ENCODE measurements at places on chromosomes 2 and 18.

DNA sequence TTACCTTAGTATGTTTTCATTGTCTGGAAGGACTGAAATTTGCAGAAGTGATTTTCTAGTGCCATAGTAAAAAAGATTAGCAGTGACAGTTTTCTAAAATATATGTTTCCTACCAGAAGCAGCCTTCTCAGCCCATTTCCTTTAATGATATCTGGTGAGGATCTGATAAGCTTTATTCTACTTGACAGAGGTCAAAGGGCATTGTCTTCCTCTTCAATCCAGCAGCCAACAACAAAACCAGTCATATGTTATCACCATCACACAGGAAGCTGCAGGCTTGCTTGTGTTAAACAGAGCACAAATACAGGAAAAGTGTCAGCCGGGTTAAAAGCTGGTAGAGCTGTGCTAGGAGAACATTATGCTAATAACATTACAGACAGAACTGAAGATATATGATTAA is 35.6 kb upstream of the ZSWIM2 start:
- peak; percentile 57 for DNase-seq

GRCh38 chr2:188811522-188811921 is 162.7 kb upstream of the COL3A1 start:
- no peak for DNase-seq

DNA sequence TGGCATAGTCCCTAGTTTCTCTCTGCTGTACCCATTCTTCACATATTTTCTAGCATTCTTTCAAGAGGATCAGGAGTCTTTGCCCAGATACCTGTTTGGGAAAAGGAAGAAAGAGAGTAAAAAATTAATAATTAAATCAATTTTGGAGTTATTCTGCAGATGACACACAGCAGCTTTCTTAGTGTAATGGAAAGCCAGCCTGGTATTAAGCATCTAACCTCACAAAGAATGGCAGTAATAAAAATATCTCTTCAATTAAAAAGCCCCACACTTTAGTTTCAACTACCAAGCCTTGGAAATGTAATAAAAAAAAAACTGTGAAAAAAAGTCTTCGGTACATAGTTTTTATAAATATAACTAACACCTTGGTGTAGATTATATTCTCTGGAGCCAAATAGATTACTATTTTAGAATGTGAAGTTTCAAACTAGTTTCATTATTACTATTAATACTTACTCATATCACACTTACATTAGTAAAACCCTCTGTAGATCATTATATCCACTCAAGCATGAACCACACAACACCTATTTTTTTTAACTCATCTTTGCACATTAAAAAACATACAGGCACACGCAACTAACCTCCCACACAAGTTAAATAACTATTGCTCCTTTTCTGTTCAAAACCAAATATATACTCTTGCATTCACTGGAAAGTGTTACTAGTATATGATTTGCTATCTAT is 90.9 kb downstream of the GPD2 start:
- no peak for DNase-seq

DNA sequence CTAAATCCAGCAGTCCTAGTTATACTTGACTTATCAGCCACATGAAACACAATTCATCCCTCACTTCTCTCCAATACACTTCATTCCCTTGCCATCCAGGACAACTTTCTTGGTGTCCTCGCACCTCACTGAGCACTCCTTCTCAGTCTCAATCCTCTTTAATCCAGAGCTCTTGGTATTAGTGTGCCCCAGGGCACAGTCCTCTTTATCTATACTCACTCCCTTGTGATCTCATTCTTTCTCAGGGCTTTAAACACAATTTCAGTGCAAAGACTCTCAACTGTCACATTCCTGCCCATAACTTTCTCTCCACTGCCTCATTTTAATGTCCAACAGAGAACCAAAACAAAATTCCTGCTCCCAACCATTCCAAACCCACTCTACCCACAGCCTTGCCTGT is 60.8 kb upstream of the SPOPL start:
- no peak for DNase-seq

DNA sequence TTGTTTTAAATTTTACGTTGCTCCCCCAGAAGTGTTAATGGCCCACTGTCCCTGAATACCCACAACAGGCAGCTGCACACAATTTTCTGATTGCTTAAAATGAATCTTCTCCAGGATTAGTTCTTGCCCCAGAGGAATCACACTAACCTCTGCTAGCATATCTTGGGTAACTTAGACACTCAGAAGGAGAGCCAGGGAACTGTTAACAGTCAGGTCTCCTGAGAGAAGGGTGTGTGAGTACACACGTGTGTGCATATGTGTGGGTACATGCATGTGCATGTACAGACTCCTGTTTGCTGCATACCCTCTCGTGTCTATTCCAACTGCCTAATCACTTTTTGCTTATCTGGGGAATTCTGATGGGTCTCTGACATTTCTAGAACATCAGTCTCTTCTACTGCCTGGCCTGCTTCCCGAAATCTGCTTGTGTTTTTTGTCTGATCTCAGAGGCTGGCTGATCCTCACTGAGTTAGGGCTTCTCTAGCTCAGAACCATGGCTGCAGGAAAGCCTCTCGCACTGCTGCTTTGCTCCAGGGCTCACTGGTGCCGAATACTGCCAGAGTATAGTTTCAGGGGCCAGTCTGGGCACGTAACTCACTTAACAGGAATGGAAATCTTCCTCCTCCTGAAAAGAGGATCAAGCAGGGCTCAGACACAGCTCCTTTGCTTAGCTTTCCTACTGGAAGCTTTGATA is 62.8 kb downstream of the PRELID3A start:
- DNase-seq, result no peak

- DNase-seq, result peak; percentile 3
Measured at GRCh38 chr2:158394453-158394852, 62.1 kb downstream of the CCDC148 start.

DNA sequence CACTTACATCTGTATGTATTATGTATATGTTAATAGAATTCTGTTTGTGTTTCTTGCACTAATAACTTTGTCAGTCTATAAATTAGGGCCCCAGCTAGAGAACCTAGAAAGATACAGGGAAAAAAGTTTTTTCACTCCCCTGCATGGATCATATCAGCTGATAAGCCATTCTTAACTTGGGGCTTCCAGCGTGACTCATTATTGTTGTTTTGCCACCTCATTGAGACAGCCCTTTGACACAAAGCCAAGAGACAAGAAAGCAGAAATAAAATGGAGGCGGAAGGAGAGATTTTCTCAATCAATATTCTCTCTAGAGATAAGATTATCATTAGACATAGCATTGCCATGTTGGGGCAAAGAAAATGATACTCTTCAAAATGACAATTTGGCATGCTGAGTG is 93.4 kb downstream of the AKAIN1 start:
- DNase-seq, result no peak

GRCh38 chr18:8177330-8178016 is 431.8 kb upstream of the RAB12 start:
- peak; percentile 83 for DNase-seq

- peak; percentile 1 for DNase-seq
Measured at GRCh38 chr2:135694711-135695110, 46.9 kb upstream of the UBXN4 start.

DNA sequence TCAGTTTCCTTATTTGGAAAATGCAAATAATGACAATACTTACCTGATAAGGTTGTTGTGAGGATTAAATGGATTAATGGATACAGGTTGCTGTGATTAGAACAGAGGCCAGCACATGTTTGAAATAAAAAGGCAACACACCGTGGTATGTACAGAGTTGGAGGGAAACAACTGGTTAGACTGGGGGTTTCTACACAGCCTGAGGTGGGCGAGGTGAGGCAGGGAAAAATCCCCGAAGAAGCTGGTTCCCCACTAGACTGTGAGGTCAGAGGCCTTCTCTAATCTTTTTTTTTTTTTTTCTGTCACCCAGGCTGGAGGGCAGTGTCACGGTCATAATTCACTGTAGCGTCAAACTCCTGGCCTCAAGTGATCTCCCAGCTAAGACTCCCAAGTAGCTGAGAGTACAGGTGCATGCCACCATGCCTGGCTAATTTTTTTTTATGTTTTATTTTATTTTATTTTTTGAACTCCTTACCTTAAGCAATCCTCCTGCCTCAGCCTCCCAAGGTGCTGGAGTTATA is 1.2 kb upstream of the E2F6 start:
- no peak for DNase-seq

GRCh38 chr18:61643884-61644647 is 248.7 kb downstream of the RNF152 start:
- DNase-seq, result no peak

GRCh38 chr2:16622399-16622968 is 43.1 kb downstream of the CYRIA start:
- DNase-seq, result no peak

DNA sequence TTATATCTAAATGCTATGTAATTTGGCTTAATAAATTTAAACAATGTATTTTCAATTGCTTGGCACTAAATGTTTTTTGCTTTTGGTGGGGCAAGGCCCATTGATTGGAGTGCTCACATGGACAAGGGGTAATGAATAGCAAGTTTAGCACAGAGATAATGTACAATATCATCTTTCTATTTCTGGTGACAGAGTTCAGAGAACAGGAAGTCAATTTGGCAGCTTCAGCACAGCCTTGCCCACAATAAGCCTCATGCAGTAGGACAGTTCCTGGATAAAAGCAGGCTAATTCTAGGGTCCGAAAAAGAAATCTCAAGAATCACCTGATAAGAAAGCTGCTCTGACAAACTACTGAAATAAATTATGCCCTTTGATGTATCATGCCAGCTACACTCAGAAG is 443.9 kb upstream of the FSHR start:
- no peak for DNase-seq

GRCh38 chr2:47313141-47313691 is 89.7 kb upstream of the MSH2 start:
- DNase-seq, result peak; percentile 90

- DNase-seq, result no peak
Measured at GRCh38 chr2:158731386-158731785, 63.7 kb upstream of the DAPL1 start.

DNA sequence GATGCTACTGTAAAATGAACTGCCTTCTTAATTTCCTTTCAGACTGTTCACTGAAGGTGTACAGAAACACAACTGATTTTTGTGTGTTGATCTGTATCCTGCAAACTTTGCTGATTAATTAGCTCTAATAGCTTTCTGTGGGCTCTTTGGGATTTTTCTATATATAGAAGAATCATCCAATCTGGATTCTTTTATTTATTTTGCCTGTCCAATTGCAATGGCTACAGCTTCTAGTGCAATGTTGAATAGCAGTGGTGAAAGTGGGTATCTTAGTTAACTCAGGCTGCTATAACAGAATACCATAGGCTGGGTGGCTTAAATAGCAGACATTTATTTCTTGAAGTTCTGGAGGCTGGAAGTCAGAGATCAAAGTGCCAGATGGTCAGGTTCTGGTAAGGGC is 74.4 kb downstream of the ID2 start:
- no peak for DNase-seq

GRCh38 chr2:120804459-120804858 is 68.8 kb downstream of the GLI2 start:
- peak; percentile 63 for DNase-seq

GRCh38 chr18:39966275-39966674 is 1988.8 kb upstream of the PIK3C3 start:
- peak; percentile 22 for DNase-seq

Measured in DMS53 (cell line).